ENCODE measurements at places on chromosomes 7 and 10.
A peak's percentile ranks its signal among the peaks of the same experiment; 100 is the strongest.

- no peak for DNase-seq
These were observed 426.3 kb upstream of the POT1 start for GRCh38 chr7:125355899-125356298.

- no peak for DNase-seq
These were observed 634 bp downstream of the HECW1 start for GRCh38 chr7:43112941-43113621.

DNA sequence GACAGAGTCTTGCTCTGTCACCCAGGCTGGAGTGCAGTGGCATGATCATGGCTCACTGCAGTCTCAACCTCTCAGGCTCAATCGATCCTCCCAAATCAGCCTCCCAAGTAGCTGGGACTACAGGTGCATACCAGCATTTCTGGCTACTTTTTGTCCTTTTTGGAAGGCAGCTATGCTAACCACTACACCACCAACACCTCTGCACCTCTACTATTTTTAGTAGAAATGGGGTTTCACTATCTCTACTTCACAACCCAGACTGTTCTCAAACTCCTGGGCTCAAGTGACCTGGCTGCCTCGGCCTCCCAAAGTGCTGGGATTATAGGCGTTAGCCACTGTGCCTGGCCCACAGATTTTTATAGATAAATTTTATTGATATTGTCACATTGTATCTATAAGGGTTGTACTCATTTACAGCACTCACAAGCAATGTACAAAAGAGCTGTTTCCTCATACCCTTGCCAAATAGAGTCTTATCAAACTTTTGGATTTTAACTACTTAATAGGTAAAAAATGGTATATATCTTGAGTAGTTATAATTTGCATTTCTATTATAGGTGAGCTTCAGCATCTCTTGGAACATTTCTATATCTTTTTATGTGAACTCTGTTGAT, 23.7 kb downstream of the PRR15 start:
- DNase-seq, result no peak

- DNase-seq, result no peak
These were observed 104.0 kb downstream of the PON1 start for GRCh38 chr7:95220328-95220727.

- no peak for DNase-seq
These were observed 199.3 kb downstream of the SNX10 start for GRCh38 chr7:26490640-26491624.

DNA sequence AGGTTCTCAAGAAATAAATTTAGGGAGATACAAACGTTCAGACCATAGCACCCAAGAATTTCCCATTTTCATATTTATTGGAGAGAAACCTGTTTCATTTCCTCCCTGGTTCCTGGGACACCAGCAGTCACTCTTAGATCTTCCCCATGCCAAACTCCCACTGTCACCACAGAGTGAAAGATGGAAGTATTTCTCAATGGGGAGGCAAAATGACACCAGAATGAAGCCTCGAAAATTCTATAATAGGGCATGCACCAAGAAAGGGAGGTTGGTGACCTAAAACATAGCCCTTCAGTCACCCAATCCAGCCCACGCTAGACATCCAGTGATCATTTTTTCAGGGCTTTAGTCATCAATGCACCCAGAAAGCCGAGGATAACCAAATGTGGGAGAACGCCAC, 148.1 kb upstream of the PLXDC2 start:
- no peak for DNase-seq

- no peak for DNase-seq
These were observed 87.3 kb upstream of the PIK3CG start for GRCh38 chr7:106777674-106778299.

GRCh38 chr10:123808286-123808685, 83.3 kb downstream of the CPXM2 start:
- DNase-seq, result no peak

DNA sequence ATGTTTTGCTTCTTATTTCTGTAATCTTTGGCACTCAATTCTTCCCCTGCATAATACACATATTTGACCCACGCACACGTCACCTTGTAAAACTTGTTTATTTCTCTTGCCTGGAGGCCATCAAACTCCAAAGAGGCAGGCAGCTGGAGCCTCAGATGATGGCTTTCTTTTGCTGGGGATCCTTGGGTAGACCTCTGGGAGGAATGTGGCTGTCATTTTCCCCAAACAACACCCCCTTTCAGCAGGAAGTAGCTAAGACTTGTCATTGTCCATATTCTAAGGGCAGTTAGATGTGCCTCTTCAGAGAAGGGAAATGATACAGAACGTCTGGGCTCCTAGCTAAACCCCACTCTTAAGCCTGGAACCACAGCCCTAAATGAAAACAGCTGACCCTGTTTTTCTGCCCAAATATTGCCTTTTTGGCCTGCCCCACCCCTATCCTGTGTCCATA, 111.3 kb downstream of the ITGB8 start:
- no peak for DNase-seq

- no peak for DNase-seq
These were observed 59.8 kb downstream of the GRID1 start for GRCh38 chr10:86306628-86307278.

GRCh38 chr7:139715194-139715815, 62.5 kb downstream of the HIPK2 start:
- DNase-seq, result no peak

GRCh38 chr10:88791924-88792323, 10.6 kb upstream of the LIPM start:
- no peak for DNase-seq

DNA sequence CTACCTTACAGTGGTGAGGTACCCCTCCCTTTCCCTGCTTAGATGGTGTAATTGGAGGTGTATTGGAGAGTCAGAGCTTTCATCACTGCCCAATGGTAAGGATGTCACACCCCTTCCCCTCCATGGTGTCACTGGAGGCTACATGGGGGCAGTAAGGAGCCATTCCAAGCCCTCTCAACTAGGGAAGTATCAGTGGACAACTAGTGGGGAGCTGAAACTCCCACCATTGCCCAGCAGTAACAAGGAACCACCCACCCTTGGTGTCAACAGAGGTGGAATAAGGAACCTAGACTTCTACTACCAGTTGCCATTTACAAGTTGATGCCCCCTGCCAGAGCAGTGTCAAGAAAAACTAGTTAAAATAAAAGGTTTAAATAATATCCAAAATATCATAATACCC, 2.8 kb upstream of the HIBADH start:
- DNase-seq, result no peak

GRCh38 chr7:39589323-39590111, 23.3 kb downstream of the YAE1 start:
- DNase-seq, result peak; percentile 33

DNA sequence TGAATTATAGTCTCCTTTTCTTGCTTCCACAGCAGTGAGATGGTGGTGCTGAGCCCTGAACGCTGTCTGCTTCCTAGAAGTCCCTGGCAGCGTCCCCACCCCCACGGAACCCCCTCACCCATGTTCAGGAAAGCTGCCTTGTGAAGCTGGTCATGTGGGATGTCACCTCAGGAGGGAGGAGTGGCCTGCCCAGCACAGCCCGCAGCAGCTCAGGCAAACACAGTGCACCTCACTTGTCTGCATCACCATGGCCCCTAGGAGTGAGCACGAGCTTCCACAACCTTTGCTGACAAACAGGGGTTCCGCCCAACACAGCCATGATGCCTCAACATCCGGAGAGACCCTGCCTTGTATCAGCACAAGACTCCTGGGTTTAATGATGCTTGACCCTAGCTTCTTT, 508.9 kb downstream of the RPS24 start:
- no peak for DNase-seq

DNA sequence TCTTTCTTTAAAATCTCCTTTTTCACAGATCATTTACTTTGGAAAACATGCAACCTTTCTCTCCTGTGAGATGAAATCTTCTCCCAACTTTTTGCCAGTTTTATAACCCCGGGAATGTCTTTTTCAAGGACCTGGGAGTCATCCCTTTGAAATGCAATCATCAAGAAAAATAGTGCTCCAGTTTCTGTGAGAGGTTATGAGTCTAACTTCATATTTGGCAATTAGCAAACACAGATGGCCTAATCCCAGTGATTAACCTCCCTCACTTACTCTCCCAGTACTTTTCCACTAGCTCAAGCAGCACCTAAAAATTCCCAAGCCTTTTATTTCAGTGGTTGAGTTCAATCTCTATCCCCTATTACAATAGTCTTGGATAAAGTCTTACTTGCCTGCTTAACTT, 185.8 kb upstream of the TMEM106B start:
- no peak for DNase-seq

GRCh38 chr7:151231080-151231479, 1.2 kb upstream of the CHPF2 start:
- no peak for DNase-seq

- no peak for DNase-seq
These were observed 46.9 kb upstream of the WIPI2 start for GRCh38 chr7:5143106-5143505.

- DNase-seq, result no peak
These were observed 111.5 kb downstream of the PLXNA4 start for GRCh38 chr7:132464740-132465139.

DNA sequence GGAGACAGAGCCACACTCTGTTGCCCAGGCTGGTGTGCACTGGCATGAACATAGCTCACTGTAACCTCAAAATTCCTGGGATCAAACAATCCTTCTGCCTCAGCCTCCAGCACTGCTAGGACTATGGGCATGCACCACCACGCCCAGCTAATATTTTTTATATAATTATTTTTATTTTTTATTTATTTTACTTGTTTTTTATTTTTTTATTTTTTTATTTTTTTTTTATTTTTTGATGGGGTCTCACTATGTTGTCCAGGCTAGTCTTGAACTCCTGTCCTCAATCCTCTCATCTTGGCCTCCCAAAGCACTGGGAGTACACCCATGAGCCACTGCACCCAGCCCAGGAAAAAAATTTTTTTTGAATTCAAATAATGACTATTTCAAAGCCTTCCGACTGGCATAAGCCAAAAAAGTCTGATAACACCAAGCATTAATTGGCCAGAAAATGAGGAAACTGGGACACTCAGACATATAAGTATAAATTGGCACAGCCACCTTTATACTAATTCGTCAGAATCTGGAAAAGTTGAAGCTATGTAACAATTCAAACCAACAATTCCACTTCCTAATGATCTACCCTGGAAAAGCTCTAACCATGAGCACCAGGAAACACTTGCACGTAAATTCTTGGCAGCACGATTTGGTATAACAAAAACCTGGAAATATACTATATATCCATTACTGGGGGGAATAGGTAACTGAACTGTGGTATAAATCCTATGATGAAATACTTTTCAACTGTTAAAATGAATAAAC, 6.3 kb downstream of the ZC3HAV1 start:
- DNase-seq, result no peak

- no peak for DNase-seq
These were observed 178.6 kb downstream of the FANK1 start for GRCh38 chr10:126075009-126075408.

- no peak for DNase-seq
These were observed 196.2 kb downstream of the BAMBI start for GRCh38 chr10:28873540-28873939.

DNA sequence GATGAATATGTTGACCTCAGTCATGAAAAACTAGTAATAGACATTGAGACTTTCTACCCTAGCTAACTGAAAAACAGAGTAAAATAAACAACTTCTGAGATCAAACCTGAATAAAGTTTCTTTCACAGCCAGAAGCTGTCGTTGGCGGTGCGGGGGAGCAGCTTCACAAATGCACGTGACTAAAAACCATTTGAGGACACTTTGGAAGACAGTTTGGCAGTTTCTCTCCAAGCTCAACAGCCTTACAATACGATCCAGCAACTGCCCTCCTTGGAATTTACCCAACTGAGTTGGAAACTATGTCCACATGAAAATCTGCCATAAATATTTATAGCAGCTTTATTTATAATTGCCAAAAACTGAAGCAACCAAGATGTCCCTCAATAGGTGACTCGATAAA, 63.1 kb downstream of the CYTH3 start:
- DNase-seq, result no peak

DNA sequence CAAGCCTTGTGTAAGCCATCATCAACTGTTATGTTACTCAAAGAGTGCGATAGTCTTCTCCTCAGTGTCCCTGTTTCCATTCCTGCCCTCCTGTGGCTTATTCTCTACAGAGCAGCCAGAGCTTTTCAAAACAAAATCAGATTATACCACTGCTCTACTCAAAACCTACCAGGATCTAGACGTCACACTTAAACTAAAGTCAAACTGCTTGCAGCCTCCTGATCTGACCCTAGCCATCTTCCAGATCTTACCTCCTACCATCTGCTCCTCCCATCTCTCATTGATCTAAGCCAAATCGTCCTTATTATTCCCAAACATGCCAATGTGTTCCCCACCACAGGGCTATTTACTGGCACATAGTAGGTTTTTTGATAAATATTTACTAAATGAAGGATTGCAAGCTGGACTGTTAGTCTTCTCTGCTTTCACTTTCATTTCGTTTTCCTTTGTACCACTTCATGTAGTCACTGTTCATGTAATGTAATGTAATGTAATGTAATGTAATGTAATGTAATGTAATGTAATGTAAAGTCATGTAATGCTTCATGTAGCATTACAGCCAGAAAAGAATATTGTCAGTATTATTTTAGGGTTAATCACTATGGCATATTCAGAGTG, 116.1 kb downstream of the GPR37 start:
- no peak for DNase-seq

GRCh38 chr7:36605261-36606051, 118.8 kb downstream of the AOAH start:
- DNase-seq, result no peak

- DNase-seq, result no peak
These were observed 155.5 kb downstream of the CDK14 start for GRCh38 chr7:90751595-90751994.

- no peak for DNase-seq
These were observed 34.1 kb upstream of the IFRD1 start for GRCh38 chr7:112416127-112416526.

DNA sequence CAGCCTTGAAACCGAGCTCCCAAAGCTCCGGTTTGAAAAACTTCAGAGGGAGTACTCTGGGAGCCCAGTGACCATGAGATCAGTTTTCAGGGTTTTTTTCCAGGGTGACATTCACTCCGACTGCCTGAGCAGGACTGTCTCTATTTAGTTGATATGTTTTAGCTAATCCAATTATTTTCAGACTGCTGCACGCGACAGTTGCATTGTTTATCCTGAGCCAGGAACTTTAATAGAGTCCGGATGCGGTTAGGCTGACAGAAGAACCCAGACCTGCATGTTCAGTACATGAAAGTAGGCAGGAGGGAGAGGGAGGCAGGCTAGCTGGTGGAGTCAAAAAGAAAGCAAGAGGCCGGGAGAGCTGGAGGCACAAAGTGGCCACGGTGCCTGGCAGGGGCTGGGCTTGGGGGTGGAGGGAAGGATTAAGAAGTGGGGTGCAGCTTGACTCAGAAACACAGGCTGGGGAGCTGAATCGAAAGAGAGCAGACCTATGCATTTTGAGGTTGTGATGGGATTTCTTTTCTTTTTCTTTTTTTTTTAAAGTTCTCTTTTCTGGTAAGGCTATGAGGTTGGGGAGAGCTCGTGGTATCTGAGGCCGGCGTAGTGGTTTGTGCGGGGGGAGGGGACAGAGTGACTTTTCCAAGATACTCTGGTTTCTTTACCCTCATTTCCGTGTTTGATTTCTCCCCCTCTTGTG, 5.7 kb downstream of the GATA3 start:
- DNase-seq, result no peak

GRCh38 chr10:95706990-95707389, 13.3 kb upstream of the TCTN3 start:
- DNase-seq, result no peak

All from stimulated activated CD8-positive, alpha-beta memory T cell treated with anti-CD3 and anti-CD28 coated beads, Interleukin-4, amount 100 ng/mL, for 1 hour (primary cell).